ENCODE measurements at places on chromosomes 11 and 22.

GRCh38 chr22:24471570-24471969, 23.6 kb upstream of the UPB1 start:
- no peak for DNase-seq

DNA sequence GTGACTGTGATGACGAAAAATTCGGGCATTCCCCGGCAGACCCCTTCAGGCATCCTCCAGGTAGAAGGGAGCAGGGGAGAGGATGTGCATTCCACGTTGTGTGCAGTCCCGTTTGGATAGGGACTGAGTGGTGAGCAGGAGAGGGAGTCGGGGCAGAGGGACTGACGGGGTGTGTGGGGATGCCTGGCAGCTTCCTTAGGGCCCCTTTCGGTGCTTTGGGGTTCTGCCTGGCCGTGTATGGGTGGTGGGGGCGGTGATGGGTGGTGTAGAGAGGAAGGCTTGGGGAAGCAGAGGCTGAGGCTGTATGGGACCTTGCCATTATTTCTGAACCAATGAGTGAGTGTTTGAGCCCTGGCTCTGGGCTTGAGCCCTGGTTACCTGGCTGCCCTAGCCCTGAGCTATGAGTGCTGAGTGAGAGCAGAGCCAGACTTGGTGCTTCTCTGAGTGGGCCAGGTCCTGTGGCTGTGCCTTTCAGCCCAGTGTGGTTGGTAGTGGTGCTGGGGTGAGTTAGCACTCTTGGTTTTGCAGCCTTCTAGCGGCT, 914 bp downstream of the INPPL1 start:
- DNase-seq: no peak

DNA sequence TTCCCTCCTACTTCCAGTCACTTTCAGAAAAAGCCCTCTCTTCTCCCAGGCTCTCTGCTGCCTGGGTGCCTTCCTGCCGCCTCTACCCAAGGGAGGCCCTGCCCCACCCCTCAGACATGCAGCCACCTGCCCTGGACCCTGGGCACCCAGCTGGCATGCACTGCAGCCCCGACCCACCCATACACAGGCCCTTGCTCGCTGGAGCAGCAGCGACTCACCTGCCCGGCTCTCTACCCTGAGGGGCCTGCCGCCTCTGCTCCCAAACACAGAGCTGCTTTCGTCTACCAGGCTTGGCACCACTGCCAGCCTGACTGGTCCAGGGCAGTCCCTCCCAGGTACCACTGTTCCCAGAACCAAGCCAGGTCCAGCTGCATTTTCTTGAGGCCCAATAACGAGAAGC, 1.2 kb upstream of the TSSK2 start:
- DNase-seq: no peak

DNA sequence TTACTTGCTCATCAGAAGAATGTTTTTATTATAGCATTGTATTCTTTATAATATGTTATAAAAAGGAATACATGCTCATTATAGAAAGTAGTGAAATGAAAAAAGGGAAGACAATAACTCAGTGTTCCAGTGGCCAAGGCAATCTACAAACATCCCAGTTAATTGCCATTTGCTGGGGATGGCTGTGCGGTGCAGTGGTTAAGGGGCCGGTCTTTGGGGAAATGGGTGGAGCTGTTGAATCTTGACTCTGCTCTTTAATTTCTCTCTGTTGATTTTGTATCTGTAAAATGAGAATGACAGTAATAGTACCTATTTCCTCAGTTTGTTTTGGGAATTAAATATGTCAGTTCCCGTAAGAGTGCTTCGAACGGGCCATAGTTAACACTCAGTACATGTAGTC, 212.7 kb upstream of the TBCEL start:
- DNase-seq: no peak

GRCh38 chr11:63080682-63081081, 63.3 kb downstream of the SLC22A24 start:
- no peak for DNase-seq

DNA sequence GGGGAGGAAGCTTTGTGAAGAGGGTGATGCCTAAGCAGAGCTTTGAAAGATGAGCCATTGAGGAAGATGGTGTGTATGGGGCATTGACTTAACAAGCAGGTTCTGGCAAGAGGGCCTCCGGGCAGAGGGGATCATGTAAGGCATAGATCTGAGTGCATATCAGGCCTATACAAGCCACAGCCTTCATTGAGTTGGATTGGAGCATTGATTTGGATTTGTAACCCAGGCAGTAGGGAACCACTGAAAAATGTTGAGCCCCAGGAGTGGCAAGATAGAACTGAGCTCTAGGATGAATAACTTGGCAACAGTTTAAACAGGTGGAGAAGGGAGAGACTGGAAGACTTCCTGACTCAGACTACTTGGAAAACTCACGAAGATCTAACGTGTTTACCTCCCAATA, 21.4 kb downstream of the PANX1 start:
- no peak for DNase-seq

DNA sequence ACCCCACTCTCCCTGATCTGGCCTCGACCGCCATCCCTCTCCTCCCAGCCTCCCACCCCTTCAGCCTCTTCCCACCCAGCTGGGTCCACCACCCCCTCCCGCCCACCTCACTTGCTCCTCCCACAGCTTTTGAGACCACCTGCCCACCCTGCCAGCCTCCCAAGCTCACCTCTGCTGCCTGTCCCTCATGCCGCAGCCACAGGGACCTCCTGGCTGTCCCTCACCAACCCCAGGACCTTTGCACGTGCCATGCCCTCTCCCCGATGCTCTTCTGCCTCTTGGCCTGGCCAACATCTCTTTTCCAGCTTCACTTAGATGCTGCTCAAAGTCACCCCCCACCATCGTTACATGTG, 6.5 kb downstream of the PNPLA5 start:
- DNase-seq: no peak

- no peak for DNase-seq
These were observed 10.9 kb upstream of the HMOX1 start for GRCh38 chr22:35369996-35370395.

GRCh38 chr11:12810568-12810894, 136.3 kb downstream of the TEAD1 start:
- DNase-seq: no peak

DNA sequence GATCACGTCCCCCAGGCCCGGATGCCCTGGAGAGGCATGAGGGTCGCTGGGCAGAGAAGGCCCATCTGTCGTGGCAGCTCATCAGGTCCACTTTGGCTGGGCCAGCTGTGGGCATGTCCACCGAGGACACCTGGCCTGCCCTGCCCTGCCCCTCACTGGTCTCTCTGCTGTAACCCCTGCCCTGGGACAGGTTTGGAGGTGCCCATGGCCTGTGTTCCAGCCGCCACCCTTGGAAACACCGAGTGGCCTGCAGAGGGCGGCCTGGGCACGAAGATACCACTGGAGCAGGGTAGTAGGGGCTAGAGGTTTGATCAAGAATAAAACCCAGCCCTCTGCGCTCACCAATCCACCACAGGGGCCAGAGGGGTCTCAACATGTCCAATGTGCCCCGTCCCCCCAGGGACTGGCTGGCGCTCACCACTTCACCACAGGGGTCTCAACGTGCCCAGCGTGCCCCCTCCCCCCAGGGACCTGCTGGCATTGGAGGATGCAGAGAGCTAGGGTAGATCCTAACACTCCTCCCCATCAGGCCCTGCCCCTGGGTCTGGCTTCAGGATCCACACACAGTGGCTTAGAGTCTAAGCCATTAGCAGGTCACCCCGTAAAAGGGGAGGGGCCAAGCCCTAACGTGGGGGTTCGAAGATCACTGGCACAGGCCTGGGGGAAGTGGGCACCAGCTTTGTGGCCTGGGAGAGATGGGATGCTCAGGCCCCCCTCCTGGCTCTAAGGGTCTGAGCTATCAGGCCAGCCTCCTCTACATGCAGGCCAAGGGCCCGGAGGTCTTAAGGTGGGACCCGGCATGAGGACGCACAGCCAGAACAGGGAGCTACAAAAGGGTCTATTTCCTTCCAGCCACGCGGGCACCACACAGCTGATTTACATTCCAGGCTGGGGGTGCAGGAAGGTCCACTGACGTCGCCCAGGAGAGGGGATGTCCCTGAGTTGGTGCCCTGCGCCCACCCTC, 1.3 kb upstream of the HDAC10 start:
- DNase-seq: no peak

GRCh38 chr11:86162239-86162638, 82.3 kb upstream of the EED start:
- DNase-seq: no peak

GRCh38 chr11:8934742-8935488, 2.2 kb upstream of the C11orf16 start:
- DNase-seq: no peak

GRCh38 chr11:66762088-66762487, 33.1 kb upstream of the SPTBN2 start:
- no peak for DNase-seq

DNA sequence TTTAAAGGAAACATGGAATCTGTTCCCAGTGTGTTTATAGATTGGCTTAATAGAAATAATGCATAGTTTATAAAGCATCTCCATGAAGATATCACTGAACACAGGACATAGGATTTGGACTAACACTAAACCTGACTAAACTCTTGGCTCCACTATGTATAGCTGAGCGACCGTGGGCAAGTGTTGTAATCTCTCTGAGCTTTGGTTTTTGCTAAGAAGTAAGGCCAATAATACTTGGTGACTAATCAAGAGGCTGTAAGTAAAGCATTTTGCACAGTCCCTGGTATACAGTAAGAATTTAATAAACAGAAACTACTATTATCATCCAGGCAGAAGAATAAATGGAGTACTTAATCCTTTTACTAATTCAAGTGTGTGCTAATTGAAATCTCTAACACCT, 125.5 kb upstream of the MTMR2 start:
- no peak for DNase-seq

DNA sequence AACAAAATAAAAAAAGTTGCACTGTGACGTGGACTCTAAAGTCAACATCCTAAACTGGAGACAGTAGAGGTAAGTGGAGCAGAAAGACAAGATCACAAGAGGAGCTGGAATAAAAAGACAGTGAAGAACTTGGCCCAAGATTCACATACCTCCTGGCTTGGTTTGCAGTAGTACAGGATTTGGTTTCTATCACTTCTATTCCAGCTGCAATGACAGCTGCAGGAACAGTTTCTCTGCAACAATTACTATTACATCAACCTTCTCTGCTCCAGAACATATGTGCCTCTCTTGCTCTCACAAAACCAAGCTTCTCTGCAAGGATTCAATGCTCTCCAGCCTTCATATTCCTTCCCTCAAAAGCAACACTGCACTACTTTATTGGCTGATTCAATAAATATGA, 7.8 kb upstream of the KDM2A start:
- no peak for DNase-seq

- DNase-seq: no peak
These were observed 55.7 kb downstream of the MYH9 start for GRCh38 chr22:36331912-36332622.

DNA sequence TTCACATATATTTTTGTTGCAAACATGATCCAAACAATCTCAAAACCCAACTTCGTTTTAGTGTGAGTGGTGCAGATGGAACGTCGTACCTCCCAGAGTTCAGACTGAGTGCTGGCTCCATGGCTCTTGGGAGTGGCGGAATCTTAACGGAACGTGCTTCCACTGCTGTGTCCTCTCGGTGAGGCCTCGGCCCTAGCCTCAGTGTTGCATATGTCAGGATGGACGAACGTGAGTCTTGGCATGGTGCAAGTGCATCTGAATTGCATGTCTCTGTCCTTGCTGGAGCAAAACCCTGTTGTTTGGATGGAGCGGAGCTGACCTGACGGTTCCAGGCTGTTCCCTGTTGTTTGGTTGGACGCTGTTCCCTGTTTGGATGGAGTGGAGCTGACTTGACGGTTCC, 306.8 kb downstream of the TBC1D22A start:
- no peak for DNase-seq

DNA sequence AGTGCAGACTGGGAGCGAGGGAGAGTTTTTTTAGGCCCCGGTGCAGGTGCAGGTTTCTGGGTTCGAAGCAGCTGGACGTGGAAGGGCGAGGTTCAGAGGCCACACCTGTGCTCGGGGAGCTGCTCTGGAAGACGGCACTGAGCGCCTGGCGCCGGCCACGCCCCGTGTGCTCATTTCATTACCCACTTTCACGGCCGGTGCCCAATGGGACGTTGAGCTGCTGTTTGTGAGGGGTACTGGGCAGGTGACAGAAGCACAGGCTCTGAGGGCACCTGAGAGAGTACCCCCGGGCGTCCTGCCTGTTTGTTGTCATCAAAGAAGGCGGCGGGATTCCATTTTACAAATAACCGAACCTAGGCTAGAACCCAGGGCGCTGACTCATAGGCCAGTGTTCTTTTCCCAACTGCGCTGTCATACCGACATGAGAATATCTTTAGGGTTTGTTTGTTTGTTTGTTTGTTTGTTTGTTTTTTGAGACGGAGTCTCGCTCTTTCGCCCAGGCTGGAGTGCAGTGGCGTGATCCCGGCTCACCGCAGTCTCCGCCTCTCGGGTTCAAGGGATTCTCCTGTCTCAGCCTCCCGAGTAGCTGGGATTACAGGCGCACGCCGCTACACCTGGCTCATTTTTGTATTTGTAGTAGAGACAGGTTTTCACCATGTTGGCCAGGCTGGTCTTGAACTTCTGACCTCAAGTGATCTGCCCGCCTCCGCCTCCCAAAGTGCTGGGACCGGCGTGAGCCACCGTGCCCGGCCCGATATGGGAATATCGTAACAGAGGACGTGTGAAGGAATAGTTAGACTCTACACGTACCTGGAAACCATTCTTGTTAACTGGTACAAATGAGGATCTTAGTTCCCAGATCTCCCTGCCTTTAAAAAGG, 16.6 kb upstream of the SPTBN2 start:
- no peak for DNase-seq

- no peak for DNase-seq
These were observed 2.7 kb downstream of the NLRP6 start for GRCh38 chr11:280706-281485.

DNA sequence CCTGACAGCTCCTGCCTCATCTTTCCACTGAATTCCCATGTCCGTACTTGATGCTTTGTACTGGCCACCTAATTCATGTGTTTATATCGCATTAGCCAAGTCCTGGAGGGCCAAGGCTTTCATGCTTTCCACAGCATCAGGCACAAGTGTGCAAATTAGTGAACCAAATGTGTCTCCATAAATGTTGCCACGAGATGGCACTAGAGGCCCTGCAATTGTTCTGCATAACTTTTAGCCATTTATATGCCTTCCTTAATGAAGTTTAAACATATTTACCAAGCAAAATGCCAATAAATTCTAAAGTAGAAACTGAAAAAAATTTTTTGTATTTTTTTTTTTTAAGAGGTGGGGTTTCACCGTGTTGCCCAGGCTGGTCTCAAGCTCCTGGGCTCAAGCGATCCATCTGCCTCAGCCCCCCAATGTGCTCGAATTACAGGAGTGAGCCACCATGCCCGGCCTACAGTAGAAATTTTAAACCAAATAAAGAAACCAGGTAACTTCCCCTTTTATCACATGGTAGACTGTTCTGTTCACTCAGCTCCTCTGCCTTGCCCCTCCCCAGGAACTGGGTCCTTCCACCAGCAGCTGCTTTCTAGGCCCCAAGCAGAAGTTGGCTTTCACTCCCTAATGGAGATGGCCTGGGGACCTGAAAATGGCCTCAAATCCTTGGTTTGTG, 20.8 kb upstream of the IL18BP start:
- DNase-seq: peak; percentile 4

DNA sequence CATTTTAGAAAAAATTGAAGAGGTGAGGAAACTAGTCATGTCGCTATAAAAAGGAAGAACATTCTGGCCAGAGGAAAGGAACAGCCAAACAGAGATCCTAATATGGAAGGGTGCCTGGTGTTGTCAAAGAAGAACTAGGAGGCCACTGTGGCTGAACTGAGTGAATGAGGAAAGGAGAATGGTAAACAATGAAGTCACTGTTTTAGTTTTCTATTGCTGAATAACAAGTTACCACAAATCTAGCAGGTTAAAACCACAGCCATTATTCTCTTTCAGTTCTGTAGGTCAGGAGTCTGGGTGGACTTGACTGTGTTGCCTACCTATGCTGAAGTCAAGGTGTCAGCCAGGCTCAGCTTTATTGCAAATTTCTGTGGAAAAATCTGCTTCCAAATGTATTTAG, 549.3 kb upstream of the CCDC90B start:
- no peak for DNase-seq

Data from iPS DF 6.9 (cell line).